ENCODE measurements at places on chromosomes 16 and 17. TPM values are rescaled to one million over a fixed set of nuclear protein-coding genes. Genes with fewer than 3 reads are reported as not detected.

TAC4 gene
- not detected for total RNA-seq

DNA sequence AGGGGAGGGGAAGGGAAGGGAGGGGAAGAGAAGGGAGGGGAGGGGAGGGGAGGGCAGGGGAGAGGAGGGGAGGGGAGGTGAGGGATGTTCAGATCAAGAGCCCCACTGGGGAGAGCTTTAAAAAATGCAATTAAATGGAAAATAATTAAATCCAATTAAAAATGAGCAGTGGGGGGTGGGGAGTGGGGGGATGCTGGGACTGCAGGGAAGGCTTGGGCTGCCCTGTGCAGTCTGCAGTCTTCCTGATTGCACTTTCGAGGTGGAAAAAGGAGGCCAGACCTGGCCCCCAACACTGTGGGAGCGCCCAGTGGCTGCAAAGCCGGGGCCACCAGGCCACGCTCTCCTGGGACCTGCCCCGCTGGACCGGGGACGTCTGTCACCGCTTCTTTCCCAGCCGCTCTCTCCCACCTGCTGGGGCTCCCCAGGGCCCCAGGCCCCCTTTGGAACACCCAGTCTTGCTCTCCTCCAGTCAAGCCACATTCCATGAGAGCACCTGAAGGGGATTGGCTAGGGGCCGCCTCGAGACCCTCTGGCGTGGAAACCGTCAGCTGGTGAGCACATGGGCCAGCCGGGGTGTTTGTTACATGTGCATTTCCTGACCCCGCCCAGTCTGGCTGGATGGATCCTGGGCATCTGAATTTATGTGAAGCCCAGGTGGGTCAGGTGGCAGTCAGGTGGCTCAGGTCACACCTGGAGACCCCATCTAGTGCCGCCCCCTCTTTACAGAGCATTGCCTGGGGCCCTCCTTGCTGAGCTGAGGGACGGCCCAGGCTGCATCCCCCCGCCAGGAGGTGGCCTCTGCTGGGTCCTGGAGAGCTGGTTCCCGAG lies 37.6 kb upstream of the CBFA2T3 start:
- no peak for DNase-seq
- no peak overlapping the region for H3K27ac ChIP-seq
- no peaks in the 10 kb centered on the region for H3K36me3 ChIP-seq
- no peak overlapping the region for H3K4me3 ChIP-seq
- peaks cover 23% of the 10 kb centered on the region for H3K27me3 ChIP-seq

GRCh38 chr16:88978608-88979346 lies 1.8 kb upstream of the CBFA2T3 start:
- no peak overlapping the region for H3K4me3 ChIP-seq
- DNase-seq, result no peak

- no peak overlapping the region for H3K27ac ChIP-seq
- H3K4me3 ChIP-seq, result no peak overlapping the region
- H3K27me3 ChIP-seq, result no peaks in the 10 kb centered on the region
- DNase-seq, result no peak
- H3K36me3 ChIP-seq, result no peaks in the 10 kb centered on the region
- no peaks in the 10 kb centered on the region for H3K4me1 ChIP-seq
These were observed 417.1 kb downstream of the TMEM114 start for GRCh38 chr16:8173111-8173644.

DNA sequence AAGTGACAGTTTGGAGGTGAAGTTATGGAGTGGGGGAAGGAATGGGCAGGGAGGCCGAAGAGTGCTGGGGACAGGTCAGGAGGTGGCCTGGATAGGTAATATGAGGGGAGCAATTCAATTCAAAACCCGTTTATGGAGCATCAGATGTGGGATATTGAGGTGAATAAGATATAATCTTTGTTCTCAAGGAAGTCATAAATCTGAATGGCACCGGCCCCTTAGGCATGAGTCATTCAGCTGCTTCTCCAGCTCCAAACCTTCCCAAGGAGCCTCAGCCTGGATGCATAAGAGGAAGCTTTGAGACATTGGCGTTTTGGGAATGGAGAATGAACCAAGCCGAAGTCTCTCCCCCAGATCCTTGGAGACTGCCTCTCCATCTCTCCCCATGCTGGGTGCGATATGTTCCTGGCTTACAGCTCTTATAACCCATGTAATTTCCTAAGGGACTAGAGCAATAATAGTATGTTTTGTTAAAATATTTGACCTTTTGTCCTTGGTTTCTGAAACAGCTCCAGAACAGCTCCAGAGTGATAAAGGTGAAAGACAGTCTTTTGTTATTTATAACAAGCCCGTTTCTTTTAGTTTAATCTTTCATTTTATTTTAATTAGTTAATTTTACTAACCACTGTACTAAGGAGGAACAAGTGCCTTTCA lies 1.7 kb downstream of the TUBG2 start:
- H3K4me1 ChIP-seq, result peaks cover 14% of the 10 kb centered on the region
- no peak overlapping the region for H3K27ac ChIP-seq
- no peak overlapping the region for H3K4me3 ChIP-seq
- DNase-seq, result no peak

GRCh38 chr17:11671126-11671525 lies 72.9 kb downstream of the DNAH9 start:
- H3K4me3 ChIP-seq, result no peak overlapping the region
- no peaks in the 10 kb centered on the region for H3K36me3 ChIP-seq
- H3K27me3 ChIP-seq, result no peaks in the 10 kb centered on the region
- no peak for DNase-seq

DNA sequence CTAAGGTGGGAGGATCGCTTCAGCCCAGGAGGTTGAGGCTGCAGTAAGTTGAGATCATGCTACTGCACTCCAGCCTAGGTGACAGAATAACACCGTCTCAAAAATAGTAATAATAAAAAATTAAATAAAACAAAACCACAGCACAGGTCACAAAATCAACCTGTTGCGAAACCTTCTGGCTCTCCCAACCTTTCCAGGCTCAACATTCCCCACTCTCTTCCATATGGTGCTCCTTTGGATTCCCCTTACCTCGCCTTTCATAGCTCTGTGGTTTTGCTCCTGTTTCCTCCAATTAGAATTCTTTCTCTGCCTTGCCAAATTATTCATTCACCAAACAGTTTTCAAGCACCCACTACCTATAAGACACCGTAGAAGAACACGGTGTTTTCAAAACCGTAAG lies 4.7 kb downstream of the ZDHHC7 start:
- H3K27ac ChIP-seq, result no peak overlapping the region
- no peaks in the 10 kb centered on the region for H3K27me3 ChIP-seq
- H3K36me3 ChIP-seq, result peaks cover 17% of the 10 kb centered on the region
- no peak for DNase-seq
- H3K4me3 ChIP-seq, result no peak overlapping the region

GRCh38 chr16:67651847-67652246 lies 6.9 kb downstream of the CARMIL2 start:
- H3K27me3 ChIP-seq, result no peaks in the 10 kb centered on the region
- no peak overlapping the region for H3K4me3 ChIP-seq
- DNase-seq, result no peak
- peaks cover 13% of the 10 kb centered on the region for H3K4me1 ChIP-seq
- H3K27ac ChIP-seq, result no peak overlapping the region

DNA sequence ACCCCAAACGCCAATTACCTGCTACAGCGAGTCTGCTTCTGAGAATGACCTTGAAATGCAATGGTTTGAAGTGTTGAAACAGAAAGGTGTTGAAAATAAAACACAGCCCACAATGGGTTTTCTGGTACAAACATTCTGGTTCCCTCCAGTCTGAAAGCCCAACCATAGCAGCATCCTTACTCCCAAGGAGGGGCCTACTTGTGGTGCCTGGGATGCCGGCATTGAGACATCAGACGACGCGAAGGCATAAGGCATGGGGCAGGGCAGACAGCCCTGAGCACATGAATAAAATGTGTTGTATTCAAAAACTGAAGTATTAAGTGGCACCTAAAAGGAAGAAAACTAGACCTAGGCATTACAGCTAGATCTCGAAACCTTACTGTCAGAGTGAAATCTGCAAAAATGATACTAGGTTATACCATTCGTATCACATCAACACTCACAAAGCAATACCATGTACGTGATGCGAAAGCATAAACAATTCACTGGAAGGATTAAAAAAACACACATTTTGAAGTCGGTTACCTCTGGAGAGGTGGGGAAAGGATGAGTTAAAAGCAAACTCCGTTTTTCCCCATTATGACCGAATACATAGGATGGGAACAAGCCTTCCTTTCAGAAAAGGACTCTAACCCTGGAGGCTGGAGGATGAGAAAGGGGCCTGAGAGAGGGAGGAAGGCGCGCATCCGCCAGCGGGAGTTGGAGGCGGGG lies 702 bp downstream of the NUDT21 start:
- peak overlapping the region; percentile 91 for H3K4me3 ChIP-seq
- no peak for DNase-seq
- H3K27ac ChIP-seq, result peak overlapping the region; percentile 58
- H3K4me1 ChIP-seq, result peaks cover 20% of the 10 kb centered on the region

DNA sequence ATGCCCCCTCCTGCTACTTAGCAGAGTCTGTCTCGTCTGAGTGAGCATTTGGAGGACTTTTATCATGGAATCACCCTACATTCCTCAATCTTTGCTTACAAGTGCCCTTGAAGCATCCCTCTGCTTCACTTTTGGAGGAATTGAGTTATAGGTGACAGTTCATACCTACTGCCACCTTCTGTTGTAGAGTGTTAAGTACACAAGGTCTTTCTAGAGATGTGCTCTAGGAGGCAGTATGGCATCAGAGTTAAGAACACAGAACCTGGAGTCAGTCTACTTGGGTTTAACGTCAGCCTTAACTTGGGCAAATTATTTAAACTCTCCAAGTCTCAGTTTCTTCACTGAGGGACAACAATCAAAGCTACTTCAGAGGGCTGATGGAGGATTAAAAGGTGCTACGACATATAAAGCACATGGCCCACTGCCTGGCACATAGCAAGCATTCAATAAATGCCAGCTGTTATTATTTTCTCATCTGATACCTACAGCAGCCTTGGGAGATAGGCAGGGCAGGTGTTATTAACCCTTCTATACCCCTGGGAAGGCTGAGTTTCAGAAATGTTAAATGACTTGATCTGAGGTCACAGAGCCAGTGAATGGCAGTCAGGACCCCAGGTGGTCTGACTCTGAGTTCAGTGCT lies 62.2 kb downstream of the UTP18 start:
- no peaks in the 10 kb centered on the region for H3K27me3 ChIP-seq
- H3K36me3 ChIP-seq, result no peaks in the 10 kb centered on the region
- DNase-seq, result no peak

GRCh38 chr17:68878226-68878885 lies 76.8 kb downstream of the ABCA8 start:
- no peaks in the 10 kb centered on the region for H3K27me3 ChIP-seq
- no peaks in the 10 kb centered on the region for H3K4me1 ChIP-seq
- H3K36me3 ChIP-seq, result no peaks in the 10 kb centered on the region
- no peak overlapping the region for H3K27ac ChIP-seq

DNA sequence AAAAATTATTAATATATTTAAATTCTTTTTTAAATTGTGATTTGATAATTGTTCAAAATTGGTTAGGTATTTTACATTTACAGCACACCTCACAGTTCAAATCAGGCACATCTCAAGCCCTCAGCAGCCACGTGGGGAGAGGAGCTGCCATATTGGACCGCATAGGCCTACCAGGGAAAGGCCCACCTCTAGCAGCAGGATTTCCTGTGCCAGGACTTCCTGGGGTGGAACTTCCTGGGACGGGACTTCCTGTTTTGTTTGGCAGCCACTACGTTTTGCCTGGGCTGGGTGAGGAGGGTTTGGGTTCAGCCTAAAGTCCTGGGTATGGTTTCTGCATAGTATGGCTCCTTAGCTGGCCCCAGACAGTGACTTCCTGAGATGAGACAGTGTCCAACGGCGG lies 298.5 kb upstream of the FOXF1 start:
- DNase-seq, result no peak
- no peaks in the 10 kb centered on the region for H3K27me3 ChIP-seq
